ENCODE measurements at places on chromosomes 4 and X.

- DNase-seq = no peak
Measured at GRCh38 chr4:38139187-38139586, 179.0 kb downstream of the PTTG2 start.

- DNase-seq = no peak
Measured at GRCh38 chr4:4734425-4734824, 125.0 kb upstream of the MSX1 start.

- no peak for DNase-seq
Measured at GRCh38 chrX:22433292-22434070, 160.8 kb downstream of the CBLL2 start.

DNA sequence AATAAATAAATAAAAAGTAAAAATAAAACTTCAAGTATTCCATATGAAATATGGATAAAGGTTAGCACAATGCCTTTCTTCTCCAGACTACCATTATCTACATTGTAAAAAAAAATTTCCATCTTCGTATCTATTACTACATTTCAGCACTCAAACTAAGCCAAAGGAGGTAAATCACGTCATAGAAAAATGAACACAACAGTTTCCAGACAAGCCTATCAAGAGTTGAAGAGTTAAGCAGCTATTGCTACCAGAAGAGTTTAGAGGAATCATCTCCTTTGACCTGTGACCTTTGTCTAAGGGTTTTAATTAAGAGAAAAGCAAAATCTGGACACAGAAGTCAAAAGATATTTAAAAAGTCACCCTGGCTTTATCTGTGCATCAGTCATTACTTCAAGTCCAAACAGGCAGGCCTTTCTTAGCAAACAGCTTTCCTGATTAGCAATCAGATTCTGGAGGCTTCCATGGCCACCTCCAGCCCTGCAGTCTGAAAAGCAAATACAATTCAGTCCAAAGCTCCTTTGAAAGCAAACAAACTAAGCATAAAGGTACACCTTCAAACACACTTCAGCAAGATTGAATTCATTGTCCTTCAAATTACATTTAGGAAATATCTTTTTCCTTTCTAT lies 82.2 kb downstream of the APBB2 start:
- DNase-seq = no peak

DNA sequence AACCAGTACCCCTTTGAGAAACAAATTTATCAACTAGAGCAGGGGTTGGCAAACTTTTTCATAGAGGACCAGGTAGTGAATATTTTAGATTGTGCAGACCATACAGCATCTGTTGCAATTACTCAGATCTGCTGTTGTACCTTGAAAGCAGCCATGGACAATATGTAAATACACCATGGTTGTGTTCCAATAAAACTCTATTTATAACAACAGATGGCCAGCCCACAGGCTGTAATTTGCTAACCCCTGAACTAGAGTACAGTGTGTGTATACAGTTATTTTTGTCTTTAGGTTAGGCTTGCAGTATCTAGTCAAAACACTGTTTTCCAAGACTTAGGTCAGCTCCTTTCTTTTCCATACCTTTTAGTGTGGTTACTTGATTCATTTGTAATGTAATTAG lies 54.4 kb downstream of the PHKA1 start:
- no peak for DNase-seq

GRCh38 chr4:119525005-119525749 lies 103.4 kb downstream of the PDE5A start:
- no peak for DNase-seq

- DNase-seq = peak; percentile 72
Measured at GRCh38 chrX:40434947-40435346, 145.8 kb upstream of the ATP6AP2 start.

GRCh38 chrX:19772822-19773628 lies 114.4 kb downstream of the SH3KBP1 start:
- no peak for DNase-seq

DNA sequence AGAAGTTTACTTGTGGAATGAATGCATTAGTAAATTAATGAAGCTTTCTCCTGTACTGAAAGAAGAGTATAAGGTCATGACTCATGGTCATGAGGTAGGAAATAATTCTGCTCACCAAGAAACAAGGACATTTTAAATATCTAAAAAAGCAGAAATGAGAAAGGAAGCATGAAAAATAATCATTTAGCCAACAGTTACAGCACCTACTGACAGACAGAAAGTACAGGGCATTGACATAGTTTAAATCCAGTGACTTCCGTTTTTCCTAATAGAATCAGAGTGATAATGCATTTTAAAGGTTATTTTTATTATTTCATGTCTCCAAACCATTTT lies 30.5 kb upstream of the ACSL1 start:
- DNase-seq = no peak

DNA sequence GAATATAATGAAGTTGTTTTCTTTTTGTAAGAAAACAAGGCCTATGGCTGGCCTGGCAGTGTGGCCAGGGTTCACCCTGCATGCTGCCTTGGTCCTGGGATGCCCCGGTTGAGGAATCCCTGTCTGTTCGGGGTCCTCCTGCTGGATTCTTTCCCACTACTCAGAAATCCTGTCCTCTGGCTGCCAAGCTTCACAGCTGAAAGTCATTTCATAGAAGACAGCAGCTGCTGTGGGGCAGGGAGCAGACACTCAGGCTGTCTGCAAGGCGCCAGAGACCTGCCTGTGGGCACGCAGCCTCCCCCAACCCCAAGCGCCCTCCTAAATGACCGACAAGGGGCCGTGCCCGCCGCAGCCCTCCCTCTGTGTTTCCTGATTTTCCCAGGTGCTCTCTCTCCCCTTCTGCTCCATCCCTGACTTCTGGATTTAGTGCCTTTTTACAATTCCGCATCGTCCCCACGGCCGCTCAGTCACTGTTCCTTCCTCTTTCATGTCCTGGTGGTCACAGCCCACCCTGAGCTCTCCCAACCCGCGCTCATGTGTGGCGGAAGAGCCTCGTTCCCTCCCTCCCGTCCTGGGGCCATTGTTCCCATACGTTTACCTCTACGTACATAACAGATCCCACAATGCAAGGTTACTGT lies 27.5 kb downstream of the ZFYVE28 start:
- no peak for DNase-seq

GRCh38 chr4:157372567-157372966 lies 152.0 kb downstream of the GRIA2 start:
- no peak for DNase-seq

GRCh38 chr4:75284831-75285230 lies 229.4 kb downstream of the RCHY1 start:
- DNase-seq = no peak

DNA sequence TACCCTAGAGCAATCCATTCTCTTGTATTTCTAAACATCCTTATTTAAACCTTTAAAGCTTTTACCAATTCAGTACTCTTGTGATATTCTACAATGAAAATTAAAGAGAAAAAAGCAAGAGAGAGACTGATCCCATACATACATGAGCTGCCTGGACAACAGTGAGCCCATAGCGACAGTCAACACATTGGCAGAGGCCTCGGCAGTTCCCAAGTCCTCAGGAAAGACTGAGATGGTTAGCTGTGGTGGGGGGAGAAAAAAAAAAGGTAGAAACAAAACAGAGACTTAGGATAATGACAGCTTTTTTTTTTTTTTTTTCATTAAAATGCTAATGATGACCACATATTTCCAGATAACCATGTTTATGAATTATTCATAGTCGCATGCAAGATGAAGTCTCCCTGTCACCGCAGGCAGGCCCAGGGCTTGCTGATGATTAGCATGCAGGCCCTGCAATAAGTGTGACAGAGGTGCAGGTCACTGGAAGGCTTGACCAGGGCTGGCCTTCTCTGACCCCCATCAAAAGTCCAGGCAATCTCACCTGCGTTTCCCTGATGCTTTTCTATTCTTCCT lies 148.8 kb downstream of the APBB2 start:
- DNase-seq = no peak
